Thoracic aorta (tissue), 2 donors: ENCODE measurements at places on chromosomes 2 and 18. TPM values are rescaled to one million over a fixed set of nuclear protein-coding genes. Genes with fewer than 3 reads are reported as not detected.

The DYSF gene
- total RNA-seq: 15.2 TPM

The EVX2 gene
- total RNA-seq: not detected

The PDCL3 gene
- total RNA-seq: 7.5 TPM

The VWC2L gene
- not detected for total RNA-seq

The KCNIP3 gene
- total RNA-seq: 12.5 TPM

The SLC9A2 gene
- total RNA-seq: not detected

The CXCR1 gene
- 4.4 TPM for total RNA-seq

The EDAR gene
- total RNA-seq: not detected

The SPDYA gene
- total RNA-seq: 3.0 TPM

The TMEFF2 gene
- not detected for total RNA-seq

The CBLN2 gene
- total RNA-seq: not detected

The PXDN gene
- 114 TPM for total RNA-seq

The FAM110C gene
- total RNA-seq: 5.0 TPM

The GPAT2 gene
- 6.9 TPM for total RNA-seq

The SKOR2 gene
- total RNA-seq: not detected

The C1QL2 gene
- total RNA-seq: not detected

The MGAT4A gene
- 44.0 TPM for total RNA-seq

The CCDC178 gene
- not detected for total RNA-seq

The LIMS4 gene
- 66.8 TPM for total RNA-seq

The TMEM37 gene
- total RNA-seq: 12.3 TPM

The IL18R1 gene
- 22.2 TPM for total RNA-seq

The DRC1 gene
- not detected for total RNA-seq

The USP40 gene
- 30.0 TPM for total RNA-seq

The ZEB2 gene
- 190 TPM for total RNA-seq

The ZNF385B gene
- total RNA-seq: 0.41 TPM

The TRIM54 gene
- total RNA-seq: 2.5 TPM
